ENCODE measurements at places on chromosomes 2 and 18.

DNA sequence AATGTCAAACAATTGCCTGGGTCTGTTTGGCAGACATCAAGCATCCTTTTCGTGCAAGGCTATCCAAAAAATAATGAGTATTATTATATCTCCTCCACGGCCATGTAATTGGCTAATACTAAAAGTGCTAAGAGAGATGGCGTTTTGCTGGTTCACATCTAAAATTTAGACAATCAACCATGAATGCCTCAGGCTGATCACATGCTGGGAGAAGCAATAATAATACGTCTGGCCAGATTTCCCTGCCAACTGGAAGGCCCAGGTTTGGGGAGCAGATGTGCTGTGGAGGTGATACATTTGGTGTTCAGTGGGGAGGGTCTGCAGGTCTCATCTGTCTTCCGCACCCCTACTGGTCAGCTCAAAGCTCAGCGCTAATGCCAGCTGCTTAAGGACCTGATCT lies 60.3 kb upstream of the CREB1 start:
- DNase-seq, result no peak

- no peak for DNase-seq
Observed at GRCh38 chr2:101179982-101180381, 28.8 kb upstream of the TBC1D8 start.

GRCh38 chr18:59779979-59780378 lies 82.8 kb upstream of the CCBE1 start:
- no peak for DNase-seq

DNA sequence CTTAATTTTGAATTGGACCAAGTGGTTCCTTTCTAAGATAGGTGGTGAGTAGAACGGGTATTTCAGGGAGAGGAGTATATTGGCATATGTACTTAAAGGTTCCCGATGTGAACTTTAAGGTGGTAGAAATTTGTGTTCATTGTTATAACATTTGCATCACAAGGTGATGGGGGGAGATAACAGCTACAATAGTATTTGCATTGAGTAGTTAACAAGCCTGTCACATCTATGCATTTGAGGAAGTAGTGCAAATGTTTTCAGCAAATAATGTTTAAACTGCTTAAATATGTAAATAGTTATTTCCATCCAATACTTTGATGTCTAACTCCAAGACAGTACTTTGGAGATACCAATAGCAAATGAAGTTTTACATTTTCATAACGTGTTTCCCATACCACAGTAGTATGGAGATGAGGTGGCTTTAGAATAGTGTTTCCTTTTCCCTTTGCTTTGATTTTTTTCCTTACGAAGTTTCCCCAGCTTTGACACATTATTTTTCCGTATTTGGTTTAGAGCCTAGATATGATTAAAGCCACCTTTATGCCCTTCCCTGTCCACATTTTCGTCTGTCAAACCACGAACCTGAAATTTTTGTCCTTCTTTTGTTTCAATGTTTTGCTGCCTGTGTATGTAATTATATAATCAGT lies 46.6 kb downstream of the VAPA start:
- DNase-seq, result no peak

DNA sequence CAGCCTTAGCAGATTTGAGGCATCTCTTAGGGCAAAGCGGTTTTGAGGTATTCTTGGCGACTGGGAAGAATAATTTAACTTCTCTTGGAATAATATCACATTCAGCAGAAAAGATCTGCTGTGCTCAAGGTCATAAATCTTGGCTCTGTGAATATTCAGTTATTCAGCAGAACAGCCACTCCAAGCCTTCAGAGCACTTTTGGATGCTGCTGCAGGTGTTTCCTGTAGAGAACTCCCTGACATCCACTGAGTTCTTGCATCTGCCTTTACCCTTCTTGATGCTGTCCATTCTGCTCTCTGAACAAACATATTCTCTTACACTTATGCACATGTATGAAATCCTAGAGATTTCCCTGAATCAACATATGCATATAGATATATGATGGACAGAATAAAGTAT lies 390.3 kb downstream of the NRXN1 start:
- DNase-seq, result no peak

DNA sequence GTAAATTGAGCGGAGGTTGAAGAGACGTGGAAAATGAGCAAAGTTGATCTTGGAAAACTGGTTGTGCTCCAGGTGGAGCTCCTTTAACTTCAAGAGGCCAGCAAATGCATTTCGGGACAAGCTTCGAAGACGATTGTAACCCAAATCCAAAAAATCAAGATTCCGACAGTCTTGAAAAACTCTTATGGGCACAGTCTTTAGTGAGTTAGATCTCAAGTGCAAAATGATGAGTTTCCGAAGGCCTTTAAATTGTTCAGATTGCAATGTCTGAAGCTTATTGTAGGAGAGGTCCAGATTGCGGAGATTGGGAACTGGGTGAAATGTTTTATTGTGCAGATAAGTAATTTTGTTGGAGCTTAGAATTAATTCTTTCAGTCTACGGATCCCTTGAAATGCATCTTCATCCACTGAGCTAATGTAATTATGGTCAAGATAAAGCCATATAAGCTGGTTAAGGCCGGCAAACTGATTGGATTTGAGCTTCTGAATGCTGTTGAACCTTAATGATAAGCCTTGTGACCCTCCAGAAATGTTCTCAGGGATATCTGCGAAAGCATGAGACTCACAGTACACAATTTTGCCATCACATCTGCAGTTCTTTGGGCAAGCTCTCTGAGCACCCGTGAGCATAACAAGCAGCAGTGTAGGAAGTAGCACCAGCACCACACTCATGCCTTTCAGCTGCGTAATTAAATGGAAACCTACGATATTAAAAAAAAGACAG lies 2.9 kb downstream of the LRRTM4 start:
- no peak for DNase-seq

DNA sequence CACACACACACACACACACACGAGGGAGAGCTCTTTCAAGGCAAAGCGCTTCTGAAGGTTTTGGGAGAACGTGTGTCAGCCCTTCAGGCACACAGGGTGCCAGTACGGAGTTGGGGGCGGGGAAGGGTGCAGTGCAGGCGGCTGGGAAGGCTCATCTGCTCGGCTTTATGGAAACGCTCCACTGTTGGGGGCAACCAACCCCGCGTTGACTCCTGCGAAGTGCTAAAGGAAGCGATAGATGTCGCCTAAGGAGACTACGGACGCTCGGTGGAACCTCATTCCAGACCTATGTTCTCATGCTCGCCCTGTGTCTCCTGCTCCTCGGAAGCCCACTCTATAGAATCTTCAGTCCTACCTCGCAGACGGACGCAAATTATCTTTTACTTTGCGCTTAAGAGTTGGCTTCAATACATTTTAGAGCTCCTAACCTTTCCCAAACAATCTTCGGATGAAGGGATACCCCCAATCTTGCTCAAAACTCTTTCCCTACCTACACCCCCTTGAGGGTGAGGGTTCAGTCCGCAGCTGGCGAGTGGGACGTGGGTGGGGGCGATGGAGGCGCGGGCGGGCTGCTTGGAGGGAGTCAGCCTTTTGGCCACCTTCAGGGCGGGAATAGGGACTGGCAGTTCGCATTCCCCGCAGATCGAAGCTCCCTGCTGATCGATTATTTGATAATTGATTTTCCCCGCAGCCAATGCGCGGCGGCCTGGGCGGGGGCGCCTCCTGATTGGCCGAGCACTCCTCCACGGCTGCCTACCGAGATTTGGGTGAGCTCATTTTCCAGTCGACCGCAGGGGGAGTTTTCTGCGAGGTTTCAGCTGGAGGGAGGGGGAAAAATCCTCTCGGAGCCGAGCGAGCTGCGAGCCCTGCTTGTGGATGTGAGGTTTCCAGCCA lies 1.9 kb upstream of the MEIS1 start:
- peak; percentile 87 for DNase-seq

DNA sequence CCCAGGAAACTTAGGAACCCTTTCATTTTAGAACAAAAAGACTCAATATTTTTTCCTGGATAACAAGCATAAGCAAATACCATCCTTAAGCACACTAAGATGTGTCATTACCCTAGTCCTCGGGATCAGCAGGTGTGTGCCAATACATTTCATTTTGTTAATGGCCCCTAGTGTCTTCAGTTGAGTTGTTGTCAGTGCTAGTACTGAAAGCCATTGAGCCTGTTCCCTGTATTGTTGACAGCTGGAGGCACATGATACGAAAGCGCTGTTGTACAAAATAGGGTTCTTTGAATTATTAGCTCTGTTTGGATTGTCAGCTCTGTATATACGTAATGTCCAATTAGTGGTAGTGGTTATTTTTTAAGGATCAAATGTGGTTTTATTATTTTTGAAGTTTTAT lies 29.5 kb downstream of the VAPA start:
- no peak for DNase-seq

DNA sequence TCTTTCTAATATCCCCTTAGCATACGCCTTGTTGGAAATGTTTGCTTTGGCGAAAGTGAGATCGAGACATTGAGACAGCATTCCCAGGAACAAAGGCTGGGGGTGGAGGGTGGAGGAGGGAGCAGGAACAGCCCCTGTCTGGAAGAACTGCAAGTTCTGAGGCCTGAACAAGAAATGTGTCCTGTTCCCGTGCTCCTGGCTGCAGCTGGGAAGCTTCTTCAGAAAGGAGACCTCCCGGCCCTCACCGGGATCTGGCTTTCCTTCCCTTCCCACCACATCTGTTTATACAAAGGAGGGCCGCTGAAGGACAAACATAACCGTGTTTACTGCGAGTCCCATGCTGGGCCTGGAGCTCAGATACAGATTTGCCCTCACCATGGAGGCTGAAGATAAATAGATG lies 35.9 kb downstream of the AFF3 start:
- no peak for DNase-seq

DNA sequence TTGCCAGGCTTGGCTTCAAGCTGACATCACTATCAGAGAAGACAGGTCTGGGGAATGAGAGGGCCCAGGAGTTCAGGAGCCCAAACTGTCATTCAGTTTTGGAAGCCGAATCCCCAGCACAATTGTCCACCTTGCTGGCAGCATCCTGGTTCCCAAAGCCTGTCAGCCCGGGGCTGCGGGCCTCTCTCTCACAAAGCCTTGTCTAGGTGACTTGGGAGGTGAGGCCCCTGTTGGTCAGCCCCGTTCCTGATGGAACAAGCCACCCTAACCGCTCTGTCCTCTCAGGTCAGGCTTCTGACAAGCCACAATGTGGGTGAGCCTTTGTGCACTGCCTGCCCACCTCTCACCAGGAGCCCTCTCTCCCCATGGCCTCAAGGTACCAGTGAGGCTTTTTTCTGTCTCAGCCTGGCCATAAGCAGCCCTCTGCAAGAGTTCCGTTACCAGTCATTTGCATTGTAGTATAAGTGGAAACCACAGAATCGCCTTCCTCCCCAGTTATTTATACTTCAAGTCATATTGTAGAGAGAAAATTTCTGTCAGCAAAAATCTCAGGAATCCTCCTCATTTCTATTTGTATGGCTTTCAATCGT lies 100.6 kb downstream of the MSH2 start:
- no peak for DNase-seq

DNA sequence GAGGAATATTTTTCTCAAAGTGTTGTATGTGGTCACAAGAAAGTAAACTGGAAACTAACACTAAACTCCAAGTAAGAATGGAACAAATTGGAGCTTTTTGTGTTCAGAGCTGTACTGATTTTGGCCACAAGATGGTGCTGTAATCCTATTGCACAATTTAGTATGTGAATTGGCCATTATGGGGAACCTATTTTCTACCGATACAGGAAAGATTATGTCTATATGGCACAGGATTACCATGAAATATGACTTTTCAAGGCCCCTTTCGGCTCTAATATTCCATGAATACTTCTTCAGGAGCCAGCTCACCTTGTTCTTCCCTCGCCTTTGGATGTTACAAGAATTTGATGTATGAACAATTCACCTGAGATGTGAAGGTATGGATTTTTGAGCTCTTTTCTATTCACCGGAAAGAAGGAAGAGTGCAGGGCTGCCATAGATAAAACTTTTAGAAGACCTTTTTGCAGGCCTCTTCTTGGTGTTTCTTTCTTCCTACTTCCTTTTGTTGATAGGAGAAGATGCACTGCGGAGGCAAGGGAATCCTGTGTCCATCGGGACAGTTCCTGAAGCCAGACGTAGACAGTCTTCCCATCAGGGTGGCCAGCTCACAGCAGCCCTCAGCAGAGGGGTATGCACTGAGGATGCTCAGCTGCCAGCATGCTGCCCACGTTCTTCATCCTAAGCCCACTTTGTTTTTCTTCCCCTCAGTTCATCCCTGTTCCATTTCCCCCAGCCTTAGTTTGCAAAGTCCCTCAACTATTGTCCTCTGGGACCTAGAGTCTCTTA lies 13.3 kb downstream of the MRPL44 start:
- peak; percentile 4 for DNase-seq

GRCh38 chr2:204325468-204325867 lies 219.8 kb upstream of the PARD3B start:
- DNase-seq, result no peak

- no peak for DNase-seq
Observed at GRCh38 chr2:169980001-169980400, 152.7 kb downstream of the UBR3 start.

DNA sequence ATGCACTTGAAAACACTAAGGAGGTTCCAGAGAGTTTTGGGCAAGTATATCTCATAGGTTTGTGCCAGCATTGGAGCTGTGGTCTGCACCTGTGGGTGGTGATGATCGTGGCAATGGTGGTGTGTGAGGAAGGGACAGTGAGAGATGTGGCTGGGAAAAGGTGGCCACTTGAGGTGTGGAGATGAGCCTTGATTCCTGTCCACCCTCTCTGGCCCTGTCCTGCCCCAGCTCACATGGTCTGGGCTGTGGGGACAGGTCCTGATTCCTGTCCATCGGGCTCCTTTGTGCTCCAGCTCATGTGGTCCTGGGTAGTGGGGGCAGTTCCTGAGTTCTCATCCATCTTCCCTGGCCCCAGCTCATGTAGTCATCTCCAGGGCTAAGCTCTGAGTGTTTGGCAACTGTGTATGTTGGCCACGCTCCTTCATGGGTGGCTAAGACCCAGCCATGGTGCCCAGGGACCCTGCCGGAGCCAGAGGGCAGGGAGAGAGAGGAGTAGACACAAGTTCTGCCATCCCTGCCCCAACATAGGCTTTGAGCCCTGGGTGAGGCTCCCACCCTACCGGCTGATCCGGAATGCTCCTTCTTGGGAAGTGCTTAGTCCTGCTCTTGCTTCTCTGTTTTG lies 294.4 kb upstream of the HDAC4 start:
- DNase-seq, result no peak

DNA sequence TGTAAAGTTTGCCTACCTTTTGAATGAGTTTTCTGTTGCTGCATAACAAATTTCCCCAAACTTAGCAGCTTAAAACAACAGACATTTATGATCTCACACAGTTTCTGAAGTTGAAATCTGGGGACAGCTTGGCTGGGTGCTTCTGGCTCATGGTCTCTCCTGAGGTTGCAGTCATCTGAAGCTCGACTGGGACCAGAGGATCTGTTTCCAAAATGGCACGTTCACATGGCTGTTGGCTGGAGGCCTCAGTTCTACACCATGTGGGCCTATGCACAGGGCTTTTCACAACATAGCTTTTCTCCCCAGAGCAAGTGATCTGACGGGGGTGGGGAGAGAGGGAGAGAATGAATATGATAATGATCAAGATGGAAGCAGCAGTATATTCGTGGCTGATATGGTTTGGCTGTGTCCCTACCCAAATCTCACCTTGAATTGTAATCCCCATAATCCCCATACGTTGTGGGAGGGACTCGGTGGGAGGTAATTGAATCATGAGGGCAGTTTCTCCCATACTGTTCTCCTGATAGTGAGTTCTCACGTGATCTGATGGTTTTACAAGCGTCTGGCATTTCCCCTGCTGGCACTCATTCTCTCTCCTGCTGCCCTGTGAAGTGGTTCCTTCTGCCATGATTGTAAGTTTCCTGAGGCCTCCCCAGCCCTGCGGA lies 3.5 kb downstream of the RALB start:
- DNase-seq, result no peak

GRCh38 chr2:151228847-151229512 lies 32.7 kb downstream of the RBM43 start:
- no peak for DNase-seq

All from T1000 (cell line).